ENCODE measurements at places on chromosomes 2 and 18.

GRCh38 chr2:23055251-23055650 is 329.7 kb upstream of the KLHL29 start:
- no peak for DNase-seq

DNA sequence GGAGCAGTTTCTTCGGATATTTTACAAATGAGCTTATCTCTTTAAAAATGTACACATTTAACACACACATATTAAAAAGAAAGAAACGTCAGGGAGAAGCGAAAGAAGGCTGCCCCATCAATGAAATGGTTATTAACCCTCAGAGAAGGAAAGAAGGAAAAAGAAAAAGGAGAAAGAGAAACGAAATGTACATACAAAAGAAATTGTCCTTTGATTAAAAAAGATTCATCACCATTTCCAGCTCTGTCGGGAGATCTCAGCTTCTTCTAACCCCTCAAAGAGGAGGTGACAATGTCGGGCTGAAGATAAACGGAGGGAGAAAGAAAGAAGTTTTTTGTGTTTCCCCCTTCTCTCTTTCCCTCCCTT is 1.5 kb downstream of the IKZF2 start:
- DNase-seq, result no peak

GRCh38 chr2:124027182-124027581 is 2.1 kb downstream of the CNTNAP5 start:
- DNase-seq, result peak; percentile 82

DNA sequence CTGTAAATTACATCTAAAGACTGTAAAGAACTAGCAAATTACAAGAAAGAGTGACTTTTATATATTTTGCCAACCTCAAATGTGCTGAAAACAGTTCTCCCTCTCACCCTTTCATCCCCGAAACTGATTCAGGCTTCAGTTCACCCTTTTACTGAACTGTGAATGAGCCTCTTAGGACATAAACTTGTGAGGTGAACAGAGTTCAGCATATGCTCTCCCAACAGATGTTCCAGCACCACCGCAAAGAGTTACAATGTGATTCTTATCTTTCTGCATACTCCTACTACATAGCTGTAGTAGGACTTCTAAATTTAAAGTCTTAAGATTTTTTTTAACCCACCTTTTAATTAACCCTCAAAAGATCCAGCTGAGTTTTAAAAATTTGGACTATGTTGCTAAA is 1.2 kb upstream of the ZCCHC2 start:
- no peak for DNase-seq

Data from NCI-H446 (cell line).